ENCODE measurements at places on chromosomes 3 and 15.

- DNase-seq: no peak
- no peak overlapping the region for H3K27ac ChIP-seq
- H3K27me3 ChIP-seq: peaks cover 9% of the 10 kb centered on the region
- H3K4me3 ChIP-seq: no peak overlapping the region
Measured at GRCh38 chr3:11950576-11950975, 53.6 kb upstream of the SYN2 start.

GRCh38 chr15:95684693-95685115 lies 645.8 kb upstream of the NR2F2 start:
- no peaks in the 10 kb centered on the region for H3K36me3 ChIP-seq
- peaks cover 3% of the 10 kb centered on the region for H3K4me1 ChIP-seq
- H3K27ac ChIP-seq: no peak overlapping the region
- DNase-seq: no peak
- peaks cover 13% of the 10 kb centered on the region for H3K27me3 ChIP-seq

DNA sequence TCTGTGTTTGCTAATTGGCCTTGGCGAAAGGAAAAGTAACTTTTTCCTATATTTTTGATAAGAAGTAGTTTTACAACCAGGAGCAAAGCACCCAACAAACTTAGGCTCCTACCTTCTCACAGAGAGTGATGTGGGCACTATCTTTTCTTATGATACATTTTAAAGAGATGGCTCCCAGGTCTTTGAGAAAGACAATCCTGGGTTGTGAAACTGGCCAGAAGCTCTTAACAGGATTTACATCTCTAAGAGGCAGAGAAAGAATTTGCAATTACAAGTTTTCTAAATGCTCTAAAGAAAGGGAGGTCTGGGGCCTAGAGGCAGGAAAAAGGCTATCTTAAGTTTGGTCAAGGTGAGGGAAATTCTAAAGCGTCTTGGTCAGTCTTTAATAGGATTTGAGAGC lies 609.7 kb downstream of the VGLL3 start:
- no peak overlapping the region for H3K4me3 ChIP-seq
- no peaks in the 10 kb centered on the region for H3K27me3 ChIP-seq
- DNase-seq: no peak
- H3K36me3 ChIP-seq: no peaks in the 10 kb centered on the region
- no peak overlapping the region for H3K27ac ChIP-seq
- no peaks in the 10 kb centered on the region for H3K4me1 ChIP-seq

DNA sequence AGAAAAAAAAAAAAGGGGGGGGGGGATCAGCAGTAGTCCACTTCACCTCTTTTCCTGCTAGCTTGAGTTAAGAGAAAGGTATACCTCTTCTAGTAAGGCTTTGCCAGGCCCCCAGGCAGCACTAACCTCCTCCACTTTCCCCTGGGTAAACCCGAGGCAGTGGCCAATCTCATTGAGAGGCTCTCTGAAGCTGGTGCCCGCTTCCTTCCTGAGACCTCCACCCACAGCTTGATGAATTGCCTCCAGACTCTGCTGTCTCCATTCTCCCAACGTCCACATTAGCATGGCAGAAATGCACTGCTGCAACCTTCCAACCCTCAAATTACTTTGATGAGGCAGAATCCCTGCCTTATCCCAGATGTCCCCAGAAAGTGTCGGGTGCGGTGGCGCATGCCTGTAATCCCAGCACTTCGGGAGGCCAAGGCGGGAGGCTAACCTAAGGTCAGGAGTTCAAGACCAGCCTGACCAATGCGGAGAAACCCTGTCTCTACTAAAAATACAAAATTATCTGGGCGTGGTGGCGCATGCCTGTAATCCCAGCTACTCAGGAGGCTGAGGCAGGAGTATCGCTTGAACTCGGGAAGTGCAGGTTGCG lies 15.3 kb downstream of the RLBP1 start:
- H3K27me3 ChIP-seq: peaks cover 2% of the 10 kb centered on the region
- H3K36me3 ChIP-seq: peaks cover 12% of the 10 kb centered on the region
- H3K4me1 ChIP-seq: peaks cover 31% of the 10 kb centered on the region
- peak overlapping the region; percentile 36 for H3K27ac ChIP-seq
- no peak for DNase-seq

DNA sequence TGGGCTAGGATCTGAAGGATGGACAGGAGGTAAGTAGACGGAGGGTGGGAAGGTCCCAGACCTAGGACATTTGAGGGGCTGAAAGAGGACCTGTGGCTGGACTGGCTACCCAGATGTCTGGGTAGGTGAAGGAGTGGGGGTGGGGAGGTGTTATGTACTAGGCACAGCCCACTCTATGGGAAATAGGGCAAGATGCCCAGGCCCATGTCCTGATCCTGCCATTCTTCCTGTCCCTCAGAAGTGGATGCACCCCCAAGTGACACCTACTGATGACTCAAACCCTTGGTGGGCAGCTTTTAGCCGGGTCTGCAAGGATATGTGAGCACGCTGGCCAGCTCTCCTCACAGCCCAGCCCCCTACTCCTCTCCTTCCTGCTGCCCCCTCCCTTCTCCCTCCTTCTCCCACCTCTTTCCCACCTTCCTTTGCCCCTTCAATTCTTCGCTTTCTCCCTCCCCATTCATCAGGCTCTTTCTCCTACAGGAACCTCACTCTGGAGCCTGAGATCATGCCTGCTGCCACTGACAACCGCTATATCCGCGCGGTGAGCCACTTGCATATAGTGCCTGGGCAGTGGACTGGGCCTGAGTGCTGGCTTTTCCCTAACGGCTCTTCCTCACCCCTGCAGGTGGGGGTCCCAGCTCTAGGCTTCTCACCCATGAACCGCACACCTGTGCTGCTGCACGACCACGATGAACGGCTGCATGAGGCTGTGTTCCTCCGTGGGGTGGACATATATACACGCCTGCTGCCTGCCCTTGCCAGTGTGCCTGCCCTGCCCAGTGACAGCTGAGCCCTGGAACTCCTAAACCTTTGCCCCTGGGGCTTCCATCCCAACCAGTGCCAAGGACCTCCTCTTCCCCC lies 5.2 kb downstream of the ACY1 start:
- H3K27me3 ChIP-seq: no peaks in the 10 kb centered on the region
- H3K4me3 ChIP-seq: no peak overlapping the region
- H3K36me3 ChIP-seq: peaks cover 5% of the 10 kb centered on the region
- H3K27ac ChIP-seq: peak overlapping the region; percentile 21
- H3K4me1 ChIP-seq: peaks cover 14% of the 10 kb centered on the region

DNA sequence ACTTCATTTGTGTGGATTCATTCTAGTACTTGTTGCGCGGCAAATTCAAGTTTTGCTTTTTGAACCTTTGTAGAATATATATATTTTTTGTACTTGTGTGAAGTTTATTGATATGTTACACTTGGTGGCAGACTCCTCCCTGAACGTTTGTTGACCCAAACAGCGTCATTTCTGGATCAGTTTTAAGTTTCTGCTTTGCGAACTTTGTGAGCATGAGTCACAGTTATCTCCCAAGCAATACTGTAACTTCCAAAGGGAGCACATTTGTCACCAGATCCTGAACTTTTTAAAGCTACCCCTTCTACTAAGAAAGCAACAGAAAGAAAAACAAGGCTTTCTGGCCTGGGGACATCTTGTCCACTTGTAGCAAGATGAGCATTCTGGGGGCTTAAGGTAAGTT lies 74.8 kb upstream of the CACNA2D3 start:
- H3K27ac ChIP-seq: no peak overlapping the region
- no peak overlapping the region for H3K4me3 ChIP-seq
- no peaks in the 10 kb centered on the region for H3K36me3 ChIP-seq
- H3K4me1 ChIP-seq: no peaks in the 10 kb centered on the region
- DNase-seq: no peak

DNA sequence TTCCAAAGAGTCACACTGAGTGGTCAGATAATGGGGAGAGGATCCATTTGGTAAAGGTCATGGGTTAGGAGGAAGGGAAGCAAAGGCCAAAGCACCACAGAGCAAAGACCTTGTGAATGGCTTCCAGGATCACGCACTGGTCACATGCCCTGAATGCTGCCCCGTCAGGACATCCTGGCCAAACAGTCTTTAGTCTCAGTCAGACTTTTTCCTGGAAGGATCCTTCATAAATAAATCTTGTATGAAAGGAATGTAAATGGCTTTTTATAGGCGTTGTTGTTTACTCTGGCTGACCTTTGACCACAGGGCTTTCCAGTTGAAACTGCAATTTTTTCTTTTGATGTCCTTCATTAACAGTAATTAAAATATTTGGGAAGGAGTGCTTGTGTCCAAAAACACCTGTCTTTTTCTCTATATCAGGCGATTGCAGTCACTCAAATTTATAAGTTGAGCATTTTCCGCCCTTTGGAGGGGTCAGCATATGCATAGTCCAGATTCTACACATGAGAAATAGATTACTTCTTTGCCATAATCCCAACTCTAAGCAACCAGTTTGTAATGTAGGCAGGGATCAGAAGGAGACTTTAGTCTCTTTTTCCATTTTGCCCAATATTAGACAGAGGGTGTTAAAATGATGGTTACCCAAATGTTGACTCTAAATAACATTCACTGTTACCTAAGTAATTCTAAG lies 48.4 kb downstream of the CHAC1 start:
- no peaks in the 10 kb centered on the region for H3K4me1 ChIP-seq
- H3K27me3 ChIP-seq: no peaks in the 10 kb centered on the region
- no peak for DNase-seq
- no peak overlapping the region for H3K4me3 ChIP-seq
- H3K36me3 ChIP-seq: peaks cover 13% of the 10 kb centered on the region

DNA sequence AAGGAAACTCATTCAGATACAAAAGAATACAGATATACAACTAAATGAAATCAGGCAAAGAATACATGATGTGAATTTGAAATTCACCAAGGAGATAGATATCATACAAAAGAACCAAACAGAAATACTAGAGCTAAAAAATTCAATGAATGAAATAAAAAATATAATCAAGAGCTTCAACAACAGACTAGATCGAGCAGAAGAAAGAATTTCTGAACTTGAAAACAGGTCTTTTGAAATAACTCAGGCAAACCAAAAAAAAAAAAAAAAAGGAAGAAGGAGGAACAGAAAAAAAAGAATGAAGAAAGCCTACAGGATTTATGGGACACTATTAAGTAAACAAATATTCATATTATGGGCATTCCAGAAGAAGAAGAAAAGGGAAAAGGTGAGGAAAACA lies 137.8 kb downstream of the DMXL2 start:
- peaks cover 28% of the 10 kb centered on the region for H3K36me3 ChIP-seq
- H3K4me1 ChIP-seq: no peaks in the 10 kb centered on the region
- H3K4me3 ChIP-seq: no peak overlapping the region
- H3K27me3 ChIP-seq: no peaks in the 10 kb centered on the region

DNA sequence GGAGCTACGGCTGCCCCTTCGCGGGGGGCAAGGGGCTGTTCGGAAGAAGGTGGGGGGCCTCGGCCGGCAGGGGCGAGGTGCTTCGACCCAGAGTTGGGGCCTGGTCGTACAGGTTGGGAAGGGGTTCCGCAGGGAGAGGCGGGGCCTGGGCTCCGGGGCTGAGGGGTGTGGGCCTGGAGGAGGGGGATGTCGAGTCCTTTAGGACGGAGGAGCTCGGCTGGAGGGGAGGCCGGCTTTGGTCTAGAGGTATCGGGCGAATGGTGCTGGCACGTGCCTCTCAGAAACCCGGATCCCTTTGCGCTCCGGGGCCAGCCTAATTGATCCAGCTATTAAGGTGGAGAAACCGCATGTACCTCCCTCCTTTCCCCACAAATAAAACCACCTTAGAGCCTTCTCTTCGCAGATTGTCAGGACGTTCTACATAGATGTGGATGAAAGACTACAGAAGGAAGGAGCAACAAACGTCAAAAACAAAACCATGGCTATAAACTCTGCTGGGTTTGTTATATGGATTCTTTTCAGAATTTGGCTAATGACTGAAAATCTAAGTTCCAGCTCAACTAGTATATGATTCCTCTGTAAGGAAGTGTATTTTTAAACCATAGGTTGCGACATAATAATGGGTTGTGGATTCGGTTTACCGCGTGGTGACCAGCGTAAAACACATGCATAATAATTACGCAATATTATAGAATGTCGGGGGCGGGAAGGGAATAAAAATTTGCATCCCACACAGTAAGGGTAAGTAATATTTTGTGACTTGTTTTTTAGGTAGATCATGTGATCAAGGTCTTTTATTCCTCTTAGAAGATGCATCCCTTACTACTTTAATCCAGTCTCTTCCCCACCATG lies 644 bp upstream of the NGLY1 start:
- H3K4me3 ChIP-seq: peak overlapping the region; percentile 81
- peaks cover 2% of the 10 kb centered on the region for H3K27me3 ChIP-seq
- no peak for DNase-seq
- H3K27ac ChIP-seq: peak overlapping the region; percentile 83

DNA sequence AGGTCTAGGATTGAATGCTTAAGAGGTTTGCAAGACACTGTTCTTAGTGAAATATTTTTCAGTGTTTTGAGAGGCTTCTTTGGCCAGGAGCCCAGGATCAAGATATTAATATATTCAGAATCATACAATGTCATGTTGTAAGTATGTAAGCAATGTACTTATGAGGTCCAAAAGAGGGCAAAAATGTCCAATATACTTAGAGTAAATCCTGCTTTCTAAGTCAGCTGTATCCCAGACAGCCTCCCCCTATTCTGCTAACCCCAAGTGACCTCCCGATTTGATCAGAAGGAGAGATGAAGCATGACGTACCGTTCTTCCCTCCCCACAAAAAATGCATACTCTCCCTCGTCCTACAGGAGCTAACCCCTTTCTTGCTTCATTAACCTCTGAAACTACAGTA lies 70.9 kb downstream of the CHAC1 start:
- H3K4me1 ChIP-seq: no peaks in the 10 kb centered on the region
- H3K27ac ChIP-seq: no peak overlapping the region
- no peaks in the 10 kb centered on the region for H3K27me3 ChIP-seq
- H3K36me3 ChIP-seq: peaks cover 22% of the 10 kb centered on the region
- no peak for DNase-seq

DNA sequence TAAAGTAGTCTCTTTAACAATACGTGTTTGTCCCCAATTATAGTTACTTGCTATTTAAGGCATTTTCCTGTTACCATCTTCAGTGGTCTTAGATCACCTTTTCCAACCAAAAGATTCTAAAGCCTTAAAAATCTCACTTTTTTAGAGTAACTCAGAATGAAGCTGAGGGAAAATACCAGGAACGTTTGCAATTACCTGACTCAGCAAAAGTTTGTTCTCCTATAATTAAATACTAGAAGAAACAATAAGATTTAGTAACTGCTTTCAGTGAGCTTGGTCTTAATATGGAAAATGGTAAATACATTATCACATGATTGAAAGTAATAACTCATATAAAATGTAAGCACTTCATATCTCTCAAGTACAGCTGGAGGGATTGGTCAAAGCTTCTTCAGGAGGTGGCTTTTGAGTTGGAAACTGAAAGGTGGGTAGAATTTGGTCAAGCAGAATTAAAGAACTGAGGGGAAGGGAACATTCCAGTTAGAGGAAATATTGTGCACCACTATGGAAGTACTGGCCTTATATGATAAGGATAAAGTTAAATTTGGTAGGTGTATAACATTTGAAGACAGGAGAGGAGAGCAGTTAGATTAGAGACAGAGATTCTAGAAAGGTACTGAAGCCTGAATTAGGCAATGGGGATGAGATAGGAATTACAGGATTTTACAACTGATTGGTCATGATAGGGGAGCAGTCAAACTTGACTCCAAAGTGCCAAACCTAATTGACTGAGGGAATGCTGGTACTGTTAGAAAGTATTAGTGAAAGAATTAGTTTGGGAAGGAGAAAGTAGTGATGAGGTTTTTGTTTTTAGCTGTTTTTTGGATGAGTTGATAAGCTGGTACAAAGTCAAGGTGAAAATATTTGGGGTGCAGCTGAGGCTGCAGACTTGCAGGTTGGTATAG lies 21.9 kb downstream of the TSC22D2 start:
- H3K4me3 ChIP-seq: no peak overlapping the region
- peaks cover 14% of the 10 kb centered on the region for H3K36me3 ChIP-seq
- peaks cover 1% of the 10 kb centered on the region for H3K4me1 ChIP-seq
- H3K27ac ChIP-seq: no peak overlapping the region
- DNase-seq: no peak
